NCI-H524 (cell line): ENCODE measurements at places on chromosomes 1 and 21.

DNA sequence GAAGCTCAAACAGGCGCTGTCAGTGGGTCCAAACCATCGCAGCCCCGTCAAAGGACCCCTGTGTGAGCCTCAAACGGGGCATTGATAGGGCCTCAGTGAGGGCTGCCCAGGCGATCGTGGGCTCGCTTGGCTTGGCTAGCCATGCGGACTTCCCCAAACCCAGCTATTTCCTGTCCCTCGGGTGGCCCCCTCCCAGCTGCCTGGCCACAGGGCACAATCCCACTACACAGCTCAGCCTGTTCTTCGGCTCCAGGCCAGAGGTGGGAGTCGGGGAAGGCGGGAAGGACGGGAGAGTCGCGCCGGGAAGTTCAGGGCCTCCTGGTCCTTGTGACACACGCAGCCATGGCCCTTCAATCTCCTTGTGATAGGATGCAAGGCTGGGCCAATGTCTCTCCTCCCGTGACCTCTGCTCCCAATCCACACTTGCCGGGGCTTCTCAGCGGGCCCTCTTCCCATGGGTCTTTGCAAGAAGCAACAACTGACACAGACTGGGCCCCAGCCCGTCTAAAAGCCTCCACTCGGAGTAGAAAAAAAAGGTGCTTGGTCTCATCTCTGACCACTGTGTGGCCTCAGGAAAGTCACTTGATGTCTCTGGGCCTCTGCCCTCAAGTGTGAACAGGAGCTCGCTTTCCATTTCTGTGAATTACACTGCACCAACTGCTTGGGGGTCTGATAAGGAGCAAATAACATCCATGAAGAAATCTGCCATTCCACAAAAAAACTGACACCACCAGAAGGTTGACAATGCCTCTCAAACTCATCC is 7.1 kb upstream of the MATN1 start:
- no peak for DNase-seq

- no peak for DNase-seq
Observed at GRCh38 chr1:245481261-245481660, 326.5 kb downstream of the KIF26B start.

DNA sequence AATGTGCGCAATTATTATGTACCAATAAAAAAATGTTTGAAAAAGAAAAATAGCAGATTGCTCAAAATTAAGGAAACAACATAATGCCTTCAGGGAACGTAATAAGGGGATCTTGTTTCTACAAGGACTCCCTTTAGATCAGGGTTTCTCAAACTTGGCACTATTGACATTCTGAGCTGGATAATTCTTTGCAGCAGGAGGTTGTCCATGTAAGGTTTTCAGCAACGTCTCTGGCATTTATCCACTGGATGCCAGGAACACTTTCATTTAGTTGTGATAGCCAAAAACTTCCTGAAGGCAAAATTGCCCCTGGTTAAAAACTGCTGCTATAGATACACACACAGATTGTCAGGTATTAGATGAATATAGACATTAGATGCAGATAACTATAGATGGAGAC is 666.7 kb upstream of the ADAMTS5 start:
- DNase-seq: no peak

DNA sequence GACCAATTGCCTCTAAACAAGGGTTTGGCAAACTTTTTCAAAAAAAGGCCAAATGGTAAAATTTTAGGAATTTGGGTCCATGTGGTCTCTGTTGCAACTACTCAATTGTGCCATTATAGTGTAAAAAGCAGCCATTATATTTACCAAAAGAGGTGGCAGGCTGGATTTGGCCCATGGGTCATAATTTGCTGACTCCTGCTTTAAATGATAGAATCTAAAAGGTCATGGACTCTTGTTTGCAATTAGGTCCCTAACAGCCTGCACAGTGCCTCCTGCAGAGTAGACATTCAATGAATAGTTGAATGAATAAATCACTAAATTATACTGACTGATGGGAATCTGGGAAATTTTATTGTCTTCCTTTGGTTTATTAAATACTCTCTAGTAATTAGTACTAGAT is 6.2 kb downstream of the BECN2 start:
- DNase-seq: no peak

DNA sequence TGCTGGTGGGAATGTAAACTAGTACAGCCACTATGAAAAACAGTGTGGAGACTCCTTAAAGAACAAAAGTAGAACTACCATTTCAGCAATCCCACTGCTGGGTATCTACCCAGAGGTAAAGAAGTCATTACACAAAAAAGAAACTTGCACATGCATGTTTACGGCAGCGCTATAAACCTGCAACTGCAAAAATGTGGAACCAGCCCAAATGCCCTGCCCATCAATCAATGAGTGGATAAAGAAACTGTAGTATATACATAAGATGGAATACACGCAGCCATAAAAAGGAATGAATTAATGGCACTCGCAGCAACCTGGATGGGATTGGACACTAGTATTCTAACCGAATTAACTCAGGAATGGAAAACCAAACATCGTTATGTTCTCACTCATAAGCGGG is 51.0 kb downstream of the ZSWIM5 start:
- DNase-seq: no peak

- DNase-seq: no peak
Observed at GRCh38 chr1:229938551-229938950, 128.5 kb upstream of the GALNT2 start.

DNA sequence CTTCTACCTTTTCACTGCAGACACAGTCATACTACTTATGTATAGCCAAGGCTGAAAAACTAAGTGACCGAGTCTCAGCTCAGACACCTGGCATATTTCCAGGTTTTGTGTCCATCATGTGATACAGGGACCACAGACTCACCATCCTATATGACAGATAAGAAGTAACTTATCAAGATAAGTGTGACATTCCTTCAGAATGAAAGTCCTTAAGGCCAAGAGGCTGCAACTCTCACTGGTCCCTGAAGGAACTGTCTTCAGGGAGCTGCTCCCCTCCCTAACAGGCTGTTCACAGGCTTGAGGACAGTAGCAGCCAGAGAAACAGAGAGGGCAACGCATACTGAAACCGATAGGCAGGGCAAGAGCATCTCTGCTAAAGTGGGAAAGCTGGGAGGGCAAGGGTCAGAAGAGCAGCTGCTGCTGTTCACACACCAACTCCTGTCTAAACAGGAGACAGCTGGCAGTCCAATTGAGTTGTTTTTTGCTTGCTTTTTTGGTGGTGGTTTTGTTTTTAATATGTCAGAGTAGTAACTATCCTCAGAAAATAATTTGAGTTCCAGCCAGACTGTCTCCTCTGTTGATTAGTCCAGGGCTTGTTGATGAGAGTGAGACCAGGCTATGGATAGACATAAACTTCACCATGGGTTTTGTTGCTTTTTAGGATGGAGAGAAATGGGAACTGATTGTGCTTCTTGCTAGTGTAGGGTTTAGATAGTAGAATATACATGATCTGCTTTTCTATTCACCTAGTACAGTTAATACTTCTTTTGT is 67.7 kb downstream of the MACF1 start:
- DNase-seq: peak; percentile 60

DNA sequence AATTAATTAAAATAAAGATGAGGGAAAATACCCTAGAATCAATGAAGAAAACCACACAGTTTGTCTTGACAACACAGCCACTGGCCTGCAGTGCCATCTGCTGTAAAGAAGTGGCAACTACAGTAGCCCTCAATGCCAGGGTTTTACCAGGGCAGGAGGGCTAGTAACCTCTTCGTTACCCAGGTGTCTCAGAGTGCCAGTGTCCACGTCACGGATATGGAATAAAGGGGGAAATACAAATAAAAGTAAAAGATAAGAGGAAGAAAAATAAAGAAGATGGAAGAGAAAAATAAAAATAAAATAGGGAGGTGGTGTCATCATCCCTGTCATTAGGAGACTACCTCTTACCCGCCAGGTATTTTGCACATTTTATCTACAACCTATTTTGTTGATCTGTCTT is 14.2 kb upstream of the SLC44A3 start:
- DNase-seq: peak; percentile 7

DNA sequence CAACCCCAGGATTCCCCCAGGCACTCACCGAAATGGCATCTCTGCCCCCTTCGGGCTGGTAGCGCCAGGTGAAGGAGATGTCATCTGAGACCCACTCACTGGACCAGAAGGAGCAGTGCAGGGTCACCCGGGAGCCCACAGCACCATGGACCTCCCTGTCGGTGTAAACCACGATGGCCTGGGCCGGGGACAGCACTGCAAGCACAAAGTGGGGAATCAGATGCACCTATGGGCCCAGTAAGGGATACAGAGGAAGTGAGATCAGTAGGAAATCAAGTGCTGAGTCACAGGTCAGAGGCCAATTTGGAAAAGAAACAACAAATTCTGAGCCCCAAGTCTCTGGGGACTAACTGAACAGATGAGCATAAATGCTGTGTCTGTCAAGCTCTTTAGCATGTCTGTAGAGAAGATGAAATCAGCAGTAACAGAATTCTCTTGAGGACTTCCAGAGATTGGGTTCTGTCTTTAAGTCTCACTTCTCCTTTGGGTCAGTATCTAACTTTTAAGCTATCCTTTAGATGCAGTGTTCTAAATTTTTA is 2.5 kb downstream of the MPZ start:
- peak; percentile 11 for DNase-seq

DNA sequence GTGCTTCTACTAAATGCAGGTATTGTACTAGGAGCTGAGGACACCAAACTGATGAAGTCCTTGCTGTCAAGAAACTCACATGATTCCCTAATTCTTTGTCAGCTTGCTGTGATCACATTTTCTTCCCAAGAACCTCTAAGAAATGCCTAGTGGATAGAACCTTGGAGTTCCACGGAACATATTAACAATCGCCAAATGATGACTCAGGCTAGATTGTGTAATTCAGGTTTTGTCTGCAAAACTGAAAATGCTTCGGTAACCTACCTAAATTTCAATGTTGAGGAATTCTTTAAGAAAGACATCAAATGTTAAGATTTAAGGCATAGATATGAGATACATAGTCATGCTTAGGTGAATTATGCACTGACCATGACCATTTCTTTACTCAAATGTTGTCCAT is 1.7 kb upstream of the GADD45A start:
- no peak for DNase-seq

GRCh38 chr1:206496131-206496793 is 11.1 kb upstream of the RASSF5 start:
- DNase-seq: no peak
